Esophagus mucosa (tissue), 1 donor: ENCODE measurements at places on chromosomes 6 and 20.

- no peak for ATAC-seq
Measured at GRCh38 chr6:4451081-4451480, 315.7 kb upstream of the ECI2 start.

- ATAC-seq, result no peak
Measured at GRCh38 chr6:144797881-144798589, 512.9 kb downstream of the UTRN start.

GRCh38 chr6:144989319-144990107 lies 704.4 kb downstream of the UTRN start:
- peak; percentile 87 for ATAC-seq

GRCh38 chr6:124479991-124480430 lies 482.2 kb upstream of the RNF217 start:
- ATAC-seq, result no peak

GRCh38 chr6:48280035-48280620 lies 169.1 kb upstream of the PTCHD4 start:
- ATAC-seq, result no peak

DNA sequence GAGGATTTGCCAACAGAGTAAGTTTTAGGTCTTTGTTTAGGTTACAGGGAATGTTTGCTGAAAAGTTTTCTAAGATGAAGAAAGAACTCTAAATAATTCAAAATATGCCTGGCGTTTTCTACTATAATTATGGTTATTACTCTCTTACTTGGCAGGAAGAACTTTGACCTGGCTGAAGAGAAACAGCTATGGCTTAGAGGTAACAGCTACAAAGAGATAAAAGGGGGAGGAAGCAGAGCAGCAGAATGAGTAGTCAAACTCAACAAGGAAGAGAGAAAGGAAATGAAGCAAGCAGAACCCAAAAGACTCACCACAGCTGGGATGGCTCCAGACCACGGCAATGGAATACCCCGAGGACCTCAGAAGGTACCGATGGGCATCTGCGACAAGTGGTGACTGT lies 95.6 kb downstream of the KIF16B start:
- ATAC-seq, result no peak

- ATAC-seq, result no peak
Measured at GRCh38 chr6:2485116-2485515, 239.7 kb upstream of the GMDS start.

GRCh38 chr20:33914919-33915318 lies 78.8 kb upstream of the RALY start:
- ATAC-seq, result no peak
